ACHN (cell line): ENCODE measurements at places on chromosomes 3 and 15.
A peak's percentile ranks its signal among the peaks of the same experiment; 100 is the strongest.

DNA sequence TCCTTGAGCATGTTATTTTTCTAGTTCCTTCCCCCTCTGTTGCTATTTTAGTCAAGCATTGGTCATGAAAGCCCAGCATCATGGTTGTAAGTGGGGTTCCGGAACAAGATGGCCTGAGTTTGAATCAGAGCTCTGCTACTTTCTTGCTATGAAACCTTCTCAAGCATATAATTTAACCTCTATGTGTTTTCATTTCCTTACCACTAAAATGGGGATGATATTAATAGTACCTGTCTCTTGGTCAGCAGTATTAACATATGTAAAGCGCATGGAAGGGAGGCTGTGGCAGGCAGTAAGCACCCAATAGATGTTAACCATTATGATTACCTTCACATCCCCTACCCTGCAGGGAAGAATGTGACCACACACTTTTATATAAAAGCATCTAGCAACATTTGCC lies 14.3 kb upstream of the SPRED1 start:
- no peak for DNase-seq

DNA sequence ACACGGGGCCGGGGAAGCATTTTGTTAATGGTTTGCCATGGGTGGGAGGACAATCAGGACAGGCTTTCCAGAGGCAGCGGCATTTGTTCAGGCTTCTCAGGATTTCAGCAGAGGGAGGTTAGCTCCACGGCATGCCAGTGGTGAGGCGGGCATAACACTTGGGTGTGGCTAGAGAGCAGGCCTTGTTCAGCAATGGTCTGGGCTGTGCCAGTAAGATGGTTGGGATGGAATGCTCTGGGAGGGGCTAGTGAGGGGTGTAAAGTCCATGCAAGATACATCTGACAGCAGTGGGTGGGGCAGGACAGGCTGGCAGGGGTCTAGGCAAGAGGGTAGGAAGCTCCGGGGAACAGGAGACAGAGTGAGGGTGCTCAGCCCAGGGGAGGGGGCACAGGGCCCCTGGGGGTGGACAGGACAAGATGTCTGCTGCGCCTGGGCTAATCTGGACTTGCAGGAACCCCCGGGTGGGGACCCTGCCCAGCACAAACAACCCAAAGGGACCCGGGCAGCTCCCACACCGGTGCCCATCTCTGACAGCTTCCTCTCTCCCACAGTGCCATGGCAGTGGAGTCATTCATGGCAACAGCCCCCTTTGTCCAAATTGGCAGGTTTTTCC lies 8.4 kb downstream of the TMEM43 start:
- DNase-seq = no peak

DNA sequence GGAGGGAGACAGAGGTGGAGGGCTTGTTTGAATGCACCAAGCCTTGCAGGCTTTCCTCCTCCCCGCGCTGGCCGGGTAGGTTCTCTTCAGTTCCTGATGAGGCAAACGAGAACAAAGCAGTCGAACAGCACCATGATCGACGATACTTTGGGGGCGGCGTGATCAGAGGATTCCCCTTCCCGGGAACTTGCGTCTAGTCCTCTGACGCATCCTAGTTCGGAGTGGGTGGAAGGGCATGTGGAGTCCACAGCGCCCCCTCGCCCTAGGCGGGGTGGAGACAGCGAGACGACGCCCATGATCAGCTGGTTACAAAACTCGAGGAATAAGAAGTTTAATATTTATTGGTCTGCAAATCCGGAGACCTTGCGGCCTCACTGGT lies 452 bp upstream of the SV2B start:
- peak; percentile 9 for DNase-seq

GRCh38 chr15:85625856-85626255 lies 168.9 kb downstream of the KLHL25 start:
- DNase-seq = no peak

GRCh38 chr15:92917598-92918407 lies 17.7 kb downstream of the CHD2 start:
- DNase-seq = peak; percentile 91
